Stimulated activated CD4-positive, alpha-beta T cell treated with anti-CD3 and anti-CD28 coated beads, Interleukin-15, amount 100 ng/mL, for 1 hour (primary cell): ENCODE measurements at places on chromosomes 13 and 19.

DNA sequence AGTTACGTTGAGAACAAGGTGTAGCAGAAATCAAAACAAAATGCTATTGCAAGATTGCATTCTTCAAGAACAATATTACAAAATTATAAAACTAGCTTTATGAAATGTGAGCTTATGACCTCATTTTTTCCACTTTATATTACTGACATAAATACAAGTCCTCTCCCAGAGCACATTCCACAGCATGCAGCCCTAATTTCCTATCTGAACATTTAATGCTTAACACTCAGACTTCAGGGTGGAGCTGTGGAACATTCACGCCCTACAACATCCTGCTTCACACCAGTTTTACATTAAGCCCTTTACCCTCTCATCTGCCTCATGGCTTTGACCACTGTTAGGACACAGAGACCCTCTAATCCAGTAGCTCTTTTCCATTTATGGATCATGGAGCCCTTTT lies 65.5 kb downstream of the EPSTI1 start:
- no peak for DNase-seq

- DNase-seq, result no peak
Observed at GRCh38 chr19:5036698-5037563, 68.0 kb downstream of the KDM4B start.

- DNase-seq, result no peak
Observed at GRCh38 chr19:17289489-17289888, 7.8 kb downstream of the ANKLE1 start.

DNA sequence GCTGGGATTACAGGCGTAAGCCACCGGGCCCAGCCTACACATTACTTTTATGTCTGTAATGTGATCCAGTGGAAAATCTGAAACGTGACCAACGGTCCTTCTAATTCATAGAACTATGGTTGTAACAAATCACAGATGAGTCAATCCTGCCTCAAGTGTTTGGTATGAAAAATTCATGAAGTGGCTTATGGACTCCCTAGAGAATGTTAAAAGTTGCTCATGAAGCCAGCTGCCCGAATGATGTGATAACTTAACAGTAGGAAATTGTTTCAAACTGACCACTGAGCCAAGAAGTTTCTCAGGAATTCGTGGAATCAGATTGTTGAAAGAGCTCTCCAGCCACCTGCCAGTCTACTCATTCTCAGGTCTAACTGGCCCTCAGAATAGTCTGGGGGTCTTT lies 59.4 kb upstream of the FARP1 start:
- no peak for DNase-seq

DNA sequence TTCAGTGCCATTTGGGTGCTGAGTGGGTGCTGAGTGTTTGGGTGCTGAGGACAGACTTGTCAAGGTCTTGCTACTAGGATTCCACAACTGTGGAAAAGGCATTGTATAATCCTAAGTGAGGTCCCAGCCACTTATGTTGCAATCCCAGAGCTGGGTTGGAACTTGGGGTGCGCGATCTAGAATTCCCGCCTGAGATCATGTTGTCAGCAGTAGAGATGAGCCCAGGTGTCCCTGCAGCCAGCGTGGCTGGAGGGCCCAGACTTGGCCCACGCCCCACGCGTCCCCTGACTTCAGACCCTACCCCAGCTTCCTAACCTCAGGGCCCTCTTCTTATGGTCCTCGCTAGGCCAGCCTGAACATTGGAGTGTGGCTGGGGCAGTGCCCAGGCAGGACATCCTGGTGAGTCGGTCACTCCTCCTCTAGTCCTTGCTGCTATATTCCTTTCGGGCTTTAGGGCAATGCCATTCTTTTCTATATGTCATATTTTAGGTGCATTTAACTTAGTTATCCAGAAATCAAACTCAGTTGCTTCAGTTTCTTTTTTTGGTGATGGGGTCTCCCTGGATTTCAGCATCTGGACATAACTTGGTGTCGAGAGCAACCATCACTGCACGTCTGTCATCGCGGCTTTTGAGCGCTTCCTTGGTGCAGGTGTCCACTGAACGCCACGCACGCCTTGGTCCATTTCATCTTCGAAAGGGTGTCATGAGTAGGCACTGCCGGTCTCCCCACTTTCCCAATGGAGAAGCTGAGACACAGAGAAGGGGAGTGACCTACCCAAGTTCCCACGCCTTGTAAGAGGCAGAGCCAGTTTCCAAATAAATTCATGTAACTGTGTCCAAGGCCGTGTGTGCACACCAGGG lies 46.4 kb upstream of the F7 start:
- no peak for DNase-seq

- no peak for DNase-seq
Observed at GRCh38 chr19:53545271-53546065, 7.5 kb downstream of the ZNF331 start.

DNA sequence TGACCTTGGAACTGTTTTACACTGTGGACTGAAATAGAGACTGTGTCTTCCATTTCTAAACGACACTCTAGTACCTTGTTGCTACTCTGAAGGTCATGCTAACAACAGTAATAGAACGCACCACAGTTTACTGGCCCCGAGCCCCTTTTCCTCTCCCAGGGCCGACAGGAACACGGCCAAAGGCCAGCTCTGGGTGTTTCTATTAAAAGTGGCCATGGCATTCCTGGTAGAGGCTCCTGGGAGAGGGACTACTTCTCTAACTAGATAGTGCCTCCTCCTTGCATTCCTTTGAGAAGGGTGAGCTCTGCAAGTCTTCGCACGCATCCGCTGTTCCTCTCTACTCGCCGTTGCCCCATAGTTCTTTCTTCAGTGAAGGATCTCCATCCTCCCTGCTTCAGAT lies 18.7 kb upstream of the SIAH3 start:
- DNase-seq, result no peak

DNA sequence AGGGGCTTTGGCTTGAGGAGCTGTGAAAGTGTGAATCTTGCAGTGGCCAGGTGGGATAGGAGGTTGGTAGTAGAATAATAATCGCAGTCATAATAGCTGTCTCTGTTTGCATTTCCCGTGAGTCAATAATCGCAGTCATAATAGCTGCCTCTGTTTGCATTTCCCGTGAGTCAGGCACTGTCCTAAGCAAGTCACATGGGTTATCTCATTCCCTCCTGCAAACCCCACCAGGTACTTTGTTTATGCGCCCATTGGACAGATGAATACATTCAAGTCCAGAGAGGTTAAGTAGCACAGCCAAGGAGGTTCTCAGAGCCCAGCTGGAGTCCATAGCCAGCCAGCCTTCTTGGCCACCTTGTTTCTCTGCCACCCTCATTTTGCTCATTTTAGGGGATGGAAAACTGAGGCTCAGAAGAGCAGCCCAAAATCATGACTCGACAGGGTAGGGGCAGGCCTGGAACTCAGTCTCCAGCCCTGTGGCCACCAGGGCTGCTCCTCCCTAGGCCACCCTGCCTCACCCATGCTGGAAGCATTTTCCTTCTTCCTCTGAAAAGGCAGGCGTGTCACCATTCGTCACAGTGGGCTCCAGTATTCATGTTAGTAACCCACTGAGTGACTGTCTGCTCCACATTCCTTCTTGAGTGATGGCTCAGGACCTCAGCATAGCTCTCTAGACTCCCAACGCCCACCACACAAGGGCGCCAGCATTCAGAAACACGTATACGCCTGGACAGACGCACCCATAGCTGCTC lies 206.2 kb downstream of the URI1 start:
- no peak for DNase-seq

- no peak for DNase-seq
Observed at GRCh38 chr13:98916403-98916802, 61.5 kb downstream of the DOCK9 start.

- peak; percentile 72 for DNase-seq
Observed at GRCh38 chr19:23762884-23763711, 4.4 kb upstream of the ZNF681 start.

DNA sequence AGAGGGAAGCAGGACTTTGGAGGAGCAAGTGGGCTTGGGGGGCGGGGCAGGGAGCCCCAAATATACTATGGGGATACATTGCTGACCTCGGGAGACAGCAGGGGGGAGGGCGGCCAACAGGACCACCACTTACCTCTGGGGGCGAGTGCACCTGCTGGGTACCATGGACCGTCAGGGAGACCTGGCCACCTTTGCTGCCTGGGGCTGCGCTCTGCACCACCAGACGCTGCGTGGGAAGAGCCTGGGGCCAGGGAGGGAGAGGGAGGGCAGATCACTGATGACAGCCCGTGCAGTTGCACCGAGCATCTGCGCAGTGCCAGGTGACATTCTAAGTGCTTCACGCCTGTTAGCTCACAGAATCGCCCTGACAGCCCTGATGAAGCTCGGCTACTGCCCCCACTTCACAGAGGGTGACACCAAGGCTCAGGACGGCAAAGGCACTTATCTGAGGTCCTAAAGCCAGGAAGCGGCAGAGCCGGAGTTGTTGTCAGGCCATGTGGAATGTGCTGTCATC lies 24.1 kb downstream of the RFX1 start:
- DNase-seq, result no peak

GRCh38 chr13:30796631-30797601 lies 61.6 kb downstream of the ALOX5AP start:
- DNase-seq, result no peak

- no peak for DNase-seq
Observed at GRCh38 chr13:39461685-39462266, 141.2 kb downstream of the LHFPL6 start.

GRCh38 chr19:15466851-15467733 lies 2.7 kb upstream of the RASAL3 start:
- DNase-seq, result peak; percentile 35

- peak; percentile 62 for DNase-seq
Observed at GRCh38 chr19:7533925-7534480, 1.5 kb upstream of the PNPLA6 start.

- no peak for DNase-seq
Observed at GRCh38 chr19:55508120-55508519, 19.9 kb downstream of the SSC5D start.

DNA sequence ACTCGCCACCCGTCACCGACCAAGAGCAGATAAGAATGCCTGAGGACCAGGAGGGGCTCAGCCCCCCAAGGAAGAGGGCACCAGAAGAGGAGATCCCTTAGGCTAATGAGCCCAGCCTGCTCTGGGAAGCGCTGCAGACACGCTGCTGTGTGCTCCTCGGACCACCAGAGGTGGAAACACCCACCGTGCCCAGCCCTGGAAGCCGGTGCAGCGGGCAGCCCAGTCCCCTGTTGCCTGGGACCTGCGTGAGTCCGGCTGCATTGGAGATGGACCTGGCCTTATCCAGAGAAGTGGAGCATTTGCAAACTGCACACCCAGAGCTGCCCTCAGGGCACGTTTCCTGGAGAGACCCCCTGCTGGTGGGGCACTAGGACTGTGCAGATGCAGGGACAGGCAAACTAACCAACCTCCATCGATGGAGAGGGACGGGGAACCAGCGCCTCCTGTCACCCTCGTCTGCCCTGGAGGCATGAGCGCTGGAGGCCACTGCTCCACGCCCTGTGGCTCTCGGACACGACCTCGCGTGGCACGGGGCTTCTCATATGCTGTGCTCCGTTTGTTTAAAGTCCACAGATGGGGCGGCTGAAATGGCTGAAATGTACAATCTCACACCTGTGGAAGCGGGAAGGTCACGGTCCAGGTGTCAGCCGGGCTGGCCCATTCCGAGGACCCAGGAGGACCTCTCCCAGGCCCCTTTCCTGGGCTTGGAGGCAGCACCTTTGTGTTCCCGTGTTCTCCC lies 153.9 kb downstream of the KDM4B start:
- DNase-seq, result no peak

DNA sequence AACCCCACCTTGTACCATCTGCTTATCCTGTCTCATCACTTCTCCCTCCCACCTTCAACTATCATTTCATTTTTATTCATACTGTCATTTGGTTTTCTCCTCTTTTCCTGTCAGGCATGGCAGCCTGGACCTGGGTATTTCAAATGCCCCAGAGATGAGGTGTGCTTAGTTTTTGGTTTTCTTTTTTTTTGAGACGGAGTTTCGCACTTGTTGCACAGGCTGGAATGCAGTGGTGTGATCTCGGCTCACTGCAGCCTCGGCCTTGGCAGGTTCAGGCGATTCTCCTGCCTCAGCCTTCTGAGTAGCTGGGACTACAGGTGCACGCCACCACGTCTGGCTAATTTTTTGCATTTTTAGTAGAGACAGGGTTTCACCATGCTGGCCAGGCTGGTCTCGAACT lies 5.8 kb downstream of the PDS5B start:
- DNase-seq, result no peak

DNA sequence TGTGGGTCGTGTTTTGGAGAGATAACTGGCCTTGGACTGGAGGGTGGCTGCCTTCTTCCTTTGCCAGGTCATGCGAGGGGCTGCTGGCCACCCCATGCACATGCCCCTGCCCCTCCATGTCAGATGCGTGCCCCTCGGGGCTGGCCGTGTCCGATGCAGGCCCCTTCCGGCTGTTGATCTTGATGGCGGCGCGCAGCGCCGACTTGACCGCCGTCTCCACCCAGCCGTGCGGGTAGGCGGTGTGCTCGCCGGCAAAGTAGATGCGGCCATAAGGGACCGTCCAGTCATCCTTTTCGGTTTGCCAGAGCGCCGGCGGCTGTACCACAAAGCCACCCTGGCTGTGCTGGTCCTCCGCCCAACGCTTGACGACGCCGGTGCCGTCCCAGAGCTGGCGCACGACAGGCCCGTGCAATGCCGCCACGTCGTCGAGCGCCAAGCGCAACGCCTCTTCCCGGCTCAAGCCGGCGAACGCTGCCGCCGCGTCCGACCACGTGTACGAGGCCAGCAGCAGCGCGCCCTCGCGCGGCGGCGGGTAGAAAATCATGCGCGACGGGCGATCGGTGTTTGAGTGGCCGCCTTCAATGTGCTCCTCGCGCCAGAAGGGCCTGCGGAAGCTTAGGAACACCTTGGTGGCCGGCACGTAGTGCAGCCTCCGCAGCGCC lies 6.9 kb downstream of the IL4I1 start:
- peak; percentile 66 for DNase-seq

GRCh38 chr19:44346556-44346955 lies 9.9 kb downstream of the ZNF112 start:
- no peak for DNase-seq

DNA sequence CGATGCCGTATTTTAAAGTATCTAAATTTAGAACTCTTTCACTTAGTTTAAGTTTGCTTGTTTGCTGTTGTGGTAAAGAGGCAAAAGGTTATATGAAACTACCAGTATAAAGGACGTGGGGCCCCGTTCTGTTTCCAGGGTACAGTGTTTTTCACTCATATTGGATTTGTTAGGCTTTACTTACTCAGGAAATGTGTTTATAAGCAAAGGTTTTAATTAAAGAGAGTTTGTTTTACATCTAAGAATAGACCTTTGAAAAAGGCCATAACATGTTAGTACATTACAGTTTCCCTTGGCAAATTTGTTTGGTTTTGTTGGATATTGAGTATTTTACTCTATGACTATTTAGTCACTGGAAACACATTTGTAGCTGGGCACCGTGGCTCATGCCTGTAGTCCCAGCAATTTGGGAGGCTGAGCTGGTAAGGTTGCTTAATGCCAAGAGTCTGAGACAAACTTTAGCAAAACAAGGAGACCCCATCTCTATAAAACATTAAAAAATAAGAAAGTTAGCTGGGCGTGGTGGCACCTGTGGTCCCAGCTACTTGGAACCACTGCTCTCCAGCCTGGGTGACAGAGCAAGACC lies 7.1 kb downstream of the DGKH start:
- no peak for DNase-seq

DNA sequence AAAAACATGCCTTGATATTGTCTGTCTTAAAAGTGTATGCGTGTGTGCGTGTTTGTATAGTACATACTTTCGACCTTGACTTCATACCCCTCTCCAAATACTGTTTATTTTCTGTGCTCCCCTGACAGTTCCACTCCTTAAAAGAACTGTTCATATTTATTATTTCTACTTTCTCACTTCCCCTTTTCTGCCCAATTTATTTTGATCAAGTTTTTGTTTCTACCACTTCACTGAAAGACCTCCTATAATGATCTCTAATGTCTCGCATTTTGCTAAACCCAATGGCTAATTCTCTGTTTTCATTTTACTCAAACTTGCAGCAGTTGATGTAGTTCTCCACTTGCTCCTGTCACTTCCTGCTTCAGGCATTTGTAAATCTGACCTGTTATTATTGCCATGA lies 426.1 kb upstream of the KLF12 start:
- no peak for DNase-seq
